ENCODE measurements at places on chromosomes 3 and 15. TPM values are rescaled to one million over a fixed set of nuclear protein-coding genes. Genes with fewer than 3 reads are reported as not detected.

The SLC51A gene
- polyA plus RNA-seq, result 7.1 TPM

The LMAN1L gene
- polyA plus RNA-seq, result not detected

The ARHGEF26 gene
- polyA plus RNA-seq, result 12.1 TPM

The CPN2 gene
- polyA plus RNA-seq, result not detected

The WDR5B gene
- 4.5 TPM for polyA plus RNA-seq

The CISH gene
- polyA plus RNA-seq, result 10.6 TPM
